ENCODE measurements at places on chromosomes 6 and 20. TPM values are rescaled to one million over a fixed set of nuclear protein-coding genes. Genes with fewer than 3 reads are reported as not detected.

SMLR1 gene
- 1.9 TPM for polyA plus RNA-seq

TNNC2 gene
- polyA plus RNA-seq = 0.22 TPM

NRSN1 gene
- 0.58 TPM for polyA plus RNA-seq

HLA-DOB gene
- not detected for polyA plus RNA-seq

CD93 gene
- polyA plus RNA-seq = 46.5 TPM

PROKR2 gene
- polyA plus RNA-seq = 0.35 TPM

EBF4 gene
- polyA plus RNA-seq = 31.5 TPM

KIAA0408 gene
- 5.5 TPM for polyA plus RNA-seq

KCNG1 gene
- polyA plus RNA-seq = 4.7 TPM

DACT2 gene
- 20.1 TPM for polyA plus RNA-seq

BPIFB2 gene
- polyA plus RNA-seq = not detected

ACSS2 gene
- 41.4 TPM for polyA plus RNA-seq

RARS2 gene
- polyA plus RNA-seq = 62.3 TPM

PFDN6 gene
- 78.3 TPM for polyA plus RNA-seq

BPIFA3 gene
- polyA plus RNA-seq = not detected

TCP11 gene
- polyA plus RNA-seq = 2.7 TPM

Measured in right renal pelvis (tissue), 4 donors.